ENCODE measurements at places on chromosomes 1 and 21.

- DNase-seq: no peak
Observed at GRCh38 chr21:22725436-22725835, 1727.2 kb downstream of the NCAM2 start.

GRCh38 chr1:67134695-67135094 lies at the start of gene C1orf141:
C1orf141 (minus strand) TSS chr1:67134970; CDS start chr1:67127240, 7,730 bp downstream.
- no peak for DNase-seq

DNA sequence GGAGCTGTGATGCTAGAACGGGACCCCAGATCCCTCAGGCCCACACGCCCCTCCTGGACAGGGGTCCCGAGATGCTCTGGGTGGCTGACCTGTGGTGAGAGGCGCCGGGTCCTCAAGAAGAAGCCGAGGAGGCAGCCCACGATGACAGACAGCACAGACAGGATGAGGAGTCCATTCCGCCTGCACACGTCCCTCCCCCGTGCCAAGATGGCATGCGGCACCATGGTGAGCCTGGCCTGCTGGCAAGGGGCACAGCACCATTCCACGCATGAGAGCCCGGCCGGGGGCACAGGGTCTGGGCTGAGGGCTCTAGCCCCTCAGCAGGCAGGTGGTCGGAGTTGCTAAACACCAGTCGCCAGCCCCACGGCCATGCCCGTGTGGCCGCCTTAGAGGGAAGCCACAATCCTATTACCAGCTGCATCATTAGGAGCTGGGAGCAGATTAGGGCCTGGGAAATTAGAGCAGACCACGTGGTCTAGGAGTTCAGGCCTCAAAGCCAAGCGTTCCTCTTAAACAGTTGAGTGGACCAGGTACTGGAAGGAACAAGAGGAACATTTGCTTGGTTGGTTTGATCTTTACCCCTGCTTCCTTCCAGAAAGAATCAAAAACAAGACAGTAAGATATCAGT lies at the start of gene SLC1A7:
SLC1A7 (minus strand) TSS at position 413 of the 628 bp plus-strand sequence; CDS start at position 224, 189 bp downstream.
- DNase-seq: peak; percentile 55

- no peak for DNase-seq
Observed at GRCh38 chr1:51610637-51611036, 6.3 kb upstream of the OSBPL9 start.

GRCh38 chr1:200862713-200863415 lies 9.9 kb upstream of the GPR25 start:
- no peak for DNase-seq

DNA sequence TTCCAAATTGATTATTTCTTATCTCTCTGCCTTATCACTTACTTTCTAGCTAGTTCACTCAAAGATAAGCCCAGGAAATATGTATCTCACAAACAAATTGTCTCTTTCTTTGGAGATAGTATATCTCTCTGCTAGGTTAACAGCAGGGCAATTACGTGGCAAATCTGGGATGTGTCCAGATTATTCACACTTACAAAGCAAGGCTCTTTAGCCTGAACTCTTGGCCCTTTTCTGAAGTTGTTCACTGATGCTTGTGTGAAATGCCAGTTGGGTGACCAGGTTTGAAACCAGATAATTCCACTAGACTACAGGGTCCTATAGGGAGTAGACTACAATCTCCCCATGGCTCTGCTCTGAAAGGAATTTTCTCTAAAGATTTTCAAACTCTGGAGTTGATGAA lies 30.8 kb upstream of the FAM78B start:
- DNase-seq: no peak

DNA sequence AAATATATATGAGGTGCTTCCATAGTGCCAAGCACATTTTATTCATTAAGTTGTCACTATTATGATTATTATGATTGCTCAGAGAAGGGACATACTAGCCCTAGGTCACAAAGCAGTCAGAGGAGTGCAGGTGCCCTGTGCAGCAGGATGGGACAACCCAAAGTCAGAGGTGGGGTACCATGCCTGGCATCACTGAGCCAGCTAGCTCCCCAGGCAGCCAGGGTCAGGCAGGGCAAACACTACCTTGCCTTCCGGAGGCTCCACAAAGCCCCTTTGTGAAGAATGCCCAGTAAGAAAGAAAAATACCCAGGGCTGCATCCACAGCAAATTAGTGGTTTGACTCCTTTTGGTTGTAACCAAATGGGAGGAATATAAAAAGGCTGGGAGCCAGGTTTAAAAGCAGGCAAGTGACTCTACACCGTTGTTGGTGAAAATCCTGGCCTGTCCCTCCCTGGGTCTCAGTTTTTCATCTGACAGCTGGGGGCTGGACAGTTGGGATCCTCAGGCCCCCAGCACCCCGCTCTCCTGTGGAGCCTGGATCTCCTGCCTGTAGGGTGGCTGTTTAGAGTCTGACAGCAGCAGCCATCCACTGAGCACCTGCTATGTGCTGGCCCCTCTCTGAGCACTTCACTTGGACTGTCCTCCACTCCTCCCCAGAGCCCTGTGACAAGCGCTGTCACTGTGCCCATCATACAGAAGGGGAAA lies 98.8 kb downstream of the GLIS1 start:
- DNase-seq: no peak

DNA sequence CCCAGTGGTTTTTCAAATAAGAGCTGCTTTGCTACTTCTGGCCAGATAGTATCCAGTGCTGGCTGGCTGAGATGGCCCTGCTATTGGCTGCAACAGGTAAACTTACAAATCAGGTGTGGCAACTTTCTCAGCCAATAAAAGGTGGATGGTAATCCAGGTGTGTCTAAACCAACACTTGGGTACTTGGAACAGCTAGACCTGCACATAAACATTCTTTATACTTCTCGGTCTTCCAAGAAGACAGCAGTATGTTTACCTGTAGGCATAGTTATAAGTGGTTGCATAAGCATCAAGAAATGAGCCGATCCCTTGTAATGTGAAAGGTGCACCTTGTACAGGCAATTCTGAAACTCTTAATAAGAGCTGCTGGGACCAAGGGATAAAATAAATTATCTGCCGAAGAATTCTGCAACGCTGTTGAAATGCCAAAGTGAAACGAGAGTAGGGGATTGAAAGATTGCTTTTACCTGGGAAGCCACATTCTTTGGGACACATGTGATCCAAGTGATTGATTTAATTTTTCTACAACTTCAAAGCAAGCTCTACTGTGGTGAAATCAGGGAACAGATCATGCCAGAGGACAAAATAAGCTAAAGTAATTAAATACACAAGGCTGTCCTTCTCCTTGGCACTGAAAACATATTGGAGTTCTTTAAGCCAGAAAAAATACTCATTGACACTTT lies at the start of gene CLDN8:
CLDN8 (minus strand) TSS at position 57 of the 683 bp plus-strand sequence. CDS start 172 bp downstream, outside the sequence.
- no peak for DNase-seq

GRCh38 chr1:184987696-184988095 lies 13.4 kb upstream of the NIBAN1 start:
- no peak for DNase-seq

DNA sequence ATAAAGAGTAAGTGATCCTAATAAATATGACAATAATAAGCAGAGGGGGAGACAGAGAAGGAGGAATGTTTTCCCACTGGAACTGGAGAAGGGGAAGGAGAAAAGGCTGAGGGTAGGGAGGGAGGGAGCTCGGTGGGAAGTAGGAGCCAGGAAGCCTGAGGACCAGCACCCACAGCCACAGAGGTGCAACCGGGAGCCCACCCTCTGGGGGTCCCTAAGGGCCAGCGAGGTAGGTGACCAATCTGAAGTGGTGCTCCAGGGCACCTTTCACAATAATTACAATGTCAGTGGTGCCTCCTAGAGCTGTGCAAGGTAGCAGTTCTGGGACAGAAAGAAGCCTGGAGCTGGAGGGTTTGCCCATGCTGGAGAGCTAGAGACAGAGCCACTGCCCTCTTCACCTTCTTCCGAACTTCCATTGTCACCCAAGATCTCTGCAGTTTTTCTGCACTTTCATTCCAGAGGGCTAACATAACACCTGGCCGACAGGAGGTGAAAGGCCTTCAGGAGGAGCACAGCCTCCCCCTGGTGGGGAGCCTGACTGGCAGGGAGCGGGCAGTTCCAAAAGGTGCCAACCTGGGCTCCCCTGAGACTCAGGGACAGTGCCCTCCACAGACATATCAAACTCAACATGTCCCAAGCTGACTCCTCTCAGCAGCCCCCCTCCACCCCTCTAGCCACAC lies 4.1 kb upstream of the AHCYL1 start:
- DNase-seq: no peak

- DNase-seq: no peak
Observed at GRCh38 chr1:172515927-172516326, 17.0 kb upstream of the SUCO start.

DNA sequence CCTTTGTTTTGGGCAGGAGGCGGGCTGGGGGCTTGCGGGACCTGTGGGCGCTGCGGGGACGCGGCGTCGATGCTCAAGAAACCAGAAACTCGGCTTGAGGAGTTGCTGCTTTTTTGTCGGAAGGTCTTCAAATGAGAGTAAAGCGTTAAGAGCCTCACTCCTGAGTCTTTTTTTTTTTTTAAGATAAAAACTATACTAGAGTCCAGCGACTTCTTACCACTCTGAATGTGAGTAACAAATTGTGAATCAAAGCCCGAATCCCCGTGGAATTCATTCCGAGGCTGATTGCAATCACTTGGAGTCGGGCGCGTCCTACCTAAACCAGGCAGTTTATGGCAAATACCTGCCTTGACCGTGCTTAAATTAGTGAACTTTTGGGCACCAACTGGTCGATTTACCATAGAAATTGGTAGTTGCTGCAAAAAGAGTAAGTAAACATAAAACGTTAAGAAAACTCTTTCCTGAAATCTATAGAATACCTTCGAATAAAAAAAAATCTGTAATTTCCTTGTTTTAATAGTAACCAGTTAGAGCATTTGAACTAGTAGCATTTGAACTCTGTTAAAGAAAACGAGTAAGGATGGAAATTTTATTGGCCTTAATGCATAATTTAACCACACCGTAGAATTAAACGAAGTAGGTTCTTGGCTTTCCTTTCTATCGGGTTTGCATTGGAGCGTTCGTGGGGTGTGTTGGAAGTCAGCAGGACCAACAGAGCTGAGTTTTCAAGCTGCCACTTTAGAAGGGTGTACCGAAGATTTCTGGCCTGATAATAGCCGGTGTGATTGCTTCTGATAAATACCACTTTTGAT lies 769 bp downstream of the GPSM2 start:
- peak; percentile 15 for DNase-seq

DNA sequence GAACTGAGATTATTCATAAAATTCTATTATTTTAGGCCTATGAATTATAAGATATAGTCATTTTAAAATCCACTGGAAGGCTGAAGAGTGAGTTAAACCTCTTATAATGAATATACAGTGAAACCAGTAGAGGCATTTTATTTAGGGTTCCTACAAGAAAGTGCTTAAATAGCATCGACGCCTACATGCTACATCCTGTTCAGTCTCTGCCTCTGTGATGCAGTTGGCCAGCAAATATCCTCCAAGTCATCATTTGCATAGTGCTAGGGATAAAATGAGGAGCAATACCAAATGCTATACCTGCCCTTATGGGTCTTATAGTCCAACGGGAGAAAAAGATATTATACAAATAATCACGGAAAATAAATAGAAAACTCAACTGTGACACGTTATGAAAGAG lies 59.6 kb downstream of the EDEM3 start:
- no peak for DNase-seq

GRCh38 chr21:45590726-45591618 lies 48.7 kb upstream of the SLC19A1 start:
- DNase-seq: no peak

DNA sequence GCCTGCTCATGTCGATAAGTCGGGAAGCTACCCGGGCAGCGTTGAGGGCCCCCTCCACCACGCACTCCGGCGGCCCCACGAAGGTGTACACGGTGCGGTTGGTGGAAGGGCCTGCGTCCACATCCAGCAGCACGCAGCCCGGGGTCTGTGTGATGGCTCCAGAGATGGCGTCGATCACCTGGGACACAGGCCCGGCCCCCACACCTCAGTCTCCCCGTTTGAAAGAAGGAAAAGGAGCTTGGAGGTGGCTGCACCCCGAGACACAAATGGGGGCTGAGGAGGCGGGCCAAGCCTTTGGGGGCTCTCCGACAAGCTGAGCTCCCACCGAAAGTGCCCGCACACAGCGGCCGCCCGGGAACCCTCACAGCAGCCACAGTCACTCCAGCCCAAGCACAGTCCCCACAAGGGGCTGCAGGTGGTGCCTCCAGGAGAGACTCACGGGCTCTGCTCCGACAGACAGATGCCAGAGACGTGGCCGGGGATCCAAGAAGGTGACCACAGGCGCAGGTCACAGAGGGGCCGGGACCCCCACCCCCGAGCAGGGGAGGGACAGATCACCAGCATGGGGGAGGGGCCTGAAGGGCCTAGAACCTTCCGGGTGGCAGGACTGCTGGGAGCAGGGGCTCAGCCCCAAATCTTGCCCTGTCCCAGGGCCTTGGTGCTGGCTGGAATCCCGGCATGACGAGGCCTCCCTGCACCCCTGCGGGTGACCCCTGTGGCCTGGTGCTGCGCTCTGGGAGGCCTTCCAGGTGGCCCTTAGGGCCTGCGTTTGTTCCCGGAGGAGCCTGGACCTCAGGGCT lies 1.0 kb downstream of the FTCD start:
- no peak for DNase-seq

GRCh38 chr21:37771181-37771580 lies 145.1 kb downstream of the KCNJ6 start:
- DNase-seq: no peak

DNA sequence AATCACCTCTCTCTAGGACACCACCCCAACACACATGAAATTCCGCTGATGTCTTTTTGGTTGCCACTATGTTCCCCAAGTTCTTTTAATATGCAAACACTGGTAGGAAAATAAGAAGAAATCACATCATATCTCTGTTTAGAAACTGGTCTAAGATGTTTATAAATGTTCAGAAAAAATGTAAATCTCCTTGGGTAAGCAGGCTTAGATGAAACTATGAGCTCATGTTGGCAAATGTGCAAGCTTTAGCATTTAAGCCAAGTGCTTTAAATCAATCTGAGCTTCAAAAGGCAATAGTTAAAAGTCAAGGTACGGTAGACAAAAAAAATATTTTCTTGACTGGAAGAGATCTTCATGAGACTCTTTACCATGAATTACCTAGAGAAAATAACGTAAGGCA lies 25.2 kb upstream of the SLAMF9 start:
- DNase-seq: no peak

GRCh38 chr1:42551180-42551579 lies 88.1 kb downstream of the CCDC30 start:
- DNase-seq: no peak

- no peak for DNase-seq
Observed at GRCh38 chr1:81493102-81493869, 307.4 kb upstream of the ADGRL2 start.

- DNase-seq: no peak
Observed at GRCh38 chr1:207002724-207003146, 29.8 kb downstream of the C1orf116 start.

GRCh38 chr1:170096806-170097340 lies 22.4 kb upstream of the KIFAP3 start:
- no peak for DNase-seq

- DNase-seq: no peak
Observed at GRCh38 chr21:34009193-34009592, 64.2 kb upstream of the MRPS6 start.
